NK-92 treated with Interleukin-12 subunit alpha and Interleukin-12 subunit beta, amount 100 ng/mL, for 24 hours (cell line): ENCODE measurements at places on chromosomes 7 and 10.

- no peak for DNase-seq
Measured at GRCh38 chr10:109616359-109616980, 306.8 kb downstream of the XPNPEP1 start.

- no peak for DNase-seq
Measured at GRCh38 chr10:97726636-97727178, 10.2 kb upstream of the ZFYVE27 start.

- no peak for DNase-seq
Measured at GRCh38 chr10:97030894-97031293, 154.9 kb downstream of the SLIT1 start.

DNA sequence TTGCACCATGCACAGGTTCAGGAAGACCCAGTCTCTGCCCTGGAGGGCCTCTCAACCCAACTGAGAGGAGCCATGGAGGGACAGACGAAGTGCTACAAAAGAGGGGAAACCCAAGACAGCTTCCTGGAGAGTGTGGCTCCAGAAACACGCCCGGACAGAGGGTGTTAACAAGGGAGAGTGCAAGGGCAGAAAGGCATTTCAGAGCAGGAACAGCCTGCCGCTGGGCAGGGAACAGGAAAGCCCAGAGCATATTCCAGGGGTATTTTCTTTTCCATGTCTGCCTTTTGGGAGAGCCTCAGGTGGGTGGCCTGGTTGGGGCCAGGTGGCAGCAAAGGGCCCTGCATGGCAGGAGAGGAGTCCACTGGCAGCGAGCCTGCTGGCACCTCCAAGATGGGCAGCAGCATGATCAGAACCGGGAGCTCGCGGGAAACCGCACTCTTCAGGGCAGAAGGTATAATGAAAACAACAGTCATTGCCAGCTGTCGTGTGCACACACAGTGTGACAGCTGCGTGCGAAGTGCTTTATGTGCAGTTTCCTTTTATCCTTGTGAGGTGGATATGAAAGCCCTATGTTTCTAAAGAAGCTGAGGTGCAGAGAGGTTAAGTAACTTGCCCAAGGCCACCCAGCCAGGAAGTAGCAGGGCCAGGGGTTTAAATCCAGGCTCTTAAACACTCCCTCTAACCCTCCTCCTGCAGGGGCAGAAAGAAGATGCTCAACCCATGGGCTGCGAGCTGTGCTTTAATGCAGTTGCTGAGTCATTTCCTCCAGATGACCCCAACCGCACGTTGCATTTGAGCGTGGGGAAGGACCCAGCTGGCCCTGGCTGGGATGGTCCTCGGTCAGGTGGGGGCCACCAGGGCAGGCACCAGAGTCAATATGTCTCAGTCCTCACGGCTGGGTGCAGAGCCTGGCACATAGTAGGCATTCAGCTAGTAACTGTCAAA lies 128.6 kb downstream of the OAT start:
- DNase-seq = no peak

DNA sequence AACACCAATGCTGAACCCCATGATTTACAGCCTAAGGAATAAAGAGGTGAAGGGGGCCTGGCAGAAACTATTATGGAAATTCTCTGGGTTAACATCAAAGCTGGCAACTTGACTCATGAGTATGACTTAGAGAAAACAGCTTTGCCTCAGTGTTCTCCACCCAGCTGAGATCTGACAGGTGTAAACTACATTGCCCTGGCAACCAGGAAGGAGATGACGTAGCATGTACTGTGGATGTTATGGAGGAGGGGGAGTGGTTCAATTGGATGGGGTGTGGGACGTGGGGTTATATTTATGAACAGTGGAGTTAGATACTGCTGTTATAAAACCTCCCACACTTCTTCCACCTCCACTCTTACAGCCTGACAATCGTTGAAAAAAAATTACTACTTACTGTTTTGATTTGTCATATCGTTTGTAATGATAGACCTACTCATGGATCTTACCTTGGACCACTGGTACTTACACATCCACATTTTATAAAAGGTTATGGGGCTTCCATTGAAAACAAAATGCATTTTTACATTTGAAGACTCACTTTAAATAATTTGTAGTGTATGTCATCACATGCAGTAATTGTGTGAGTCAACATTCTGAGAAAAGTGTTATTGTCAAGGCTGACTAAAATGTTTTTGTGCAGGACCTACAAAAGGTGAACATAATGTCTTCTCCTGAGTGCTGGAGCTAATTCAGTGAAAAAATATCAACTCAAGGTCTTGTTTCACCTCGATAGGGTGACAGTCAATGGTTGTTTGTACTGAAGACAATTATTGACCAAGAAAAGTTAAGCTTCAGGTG lies 6.4 kb downstream of the OR2F1 start:
- DNase-seq = no peak

- no peak for DNase-seq
Measured at GRCh38 chr7:40839881-40840280, 705.1 kb downstream of the SUGCT start.

- no peak for DNase-seq
Measured at GRCh38 chr7:20279979-20280378, 50.7 kb upstream of the ITGB8 start.
